ENCODE measurements at places on chromosomes 6 and 20.
A peak's percentile ranks its signal among the peaks of the same experiment; 100 is the strongest.

DNA sequence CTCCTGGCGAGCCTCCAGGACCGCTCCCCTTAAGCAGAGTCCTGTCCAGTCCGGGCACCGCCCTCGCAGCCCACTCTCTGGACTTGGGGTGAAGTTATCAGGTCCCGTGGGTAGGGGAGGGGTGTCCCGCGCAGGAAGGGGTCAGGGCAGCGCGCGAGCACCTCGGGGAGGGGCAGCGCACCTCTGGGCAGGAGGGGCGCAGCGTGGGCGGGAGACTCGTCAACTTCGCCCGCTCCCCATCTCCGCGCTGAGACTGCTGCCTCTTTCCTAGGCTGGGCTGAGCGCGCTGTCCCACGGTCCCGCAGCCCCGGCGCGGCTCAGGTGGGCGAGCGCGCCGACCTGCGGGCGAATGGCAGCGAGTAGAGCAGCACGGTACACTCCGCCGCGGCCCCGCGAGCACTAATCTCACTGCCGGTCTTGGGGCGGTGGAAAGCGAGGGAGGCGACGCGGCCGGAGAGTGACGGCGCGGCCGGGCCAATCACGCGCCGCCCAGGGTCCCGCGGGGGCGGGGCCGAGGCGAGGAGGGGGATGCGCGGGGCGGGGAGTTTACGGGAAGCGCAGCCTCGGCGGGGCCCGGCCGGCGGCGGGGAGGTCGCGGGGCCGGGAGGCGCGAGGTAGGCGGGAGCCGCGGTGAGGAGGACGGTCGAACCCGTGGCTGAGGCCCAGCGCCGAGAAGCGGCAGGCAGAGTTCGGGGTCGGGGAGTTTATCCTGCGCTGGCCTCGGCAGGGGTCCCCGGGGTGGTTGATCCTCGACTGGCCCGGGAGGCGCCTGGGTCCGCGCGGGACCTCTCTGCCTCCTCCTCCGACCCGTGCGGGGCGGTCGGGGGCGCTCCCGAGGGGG lies at the start of gene MAN1A1:
TSS of gene MAN1A1 (minus strand) at position 401 of the 841 bp plus-strand sequence. CDS start 696 bp downstream, outside the sequence.
- DNase-seq, result no peak

DNA sequence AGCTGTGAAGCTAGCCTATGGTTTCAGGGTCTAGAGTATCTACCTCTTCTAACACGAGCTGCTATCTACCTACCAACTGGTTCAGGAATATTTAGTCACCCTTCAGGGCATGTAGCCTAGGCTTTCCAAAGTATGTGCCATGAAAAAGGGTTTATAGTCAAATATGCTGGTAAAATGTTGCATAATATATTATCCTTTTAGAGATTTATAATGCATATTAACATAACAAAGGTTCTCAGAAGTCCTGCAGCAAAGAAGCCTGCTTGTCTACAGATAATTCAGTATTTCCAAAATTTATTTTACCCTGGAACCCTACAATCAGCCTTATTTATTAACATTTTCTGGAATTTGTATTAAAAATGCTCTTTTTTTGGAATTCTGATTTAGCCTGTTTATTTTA lies 56.0 kb downstream of the PRDM13 start:
- DNase-seq, result no peak

GRCh38 chr20:46349035-46349741 lies 40.9 kb upstream of the CDH22 start:
- no peak for DNase-seq

DNA sequence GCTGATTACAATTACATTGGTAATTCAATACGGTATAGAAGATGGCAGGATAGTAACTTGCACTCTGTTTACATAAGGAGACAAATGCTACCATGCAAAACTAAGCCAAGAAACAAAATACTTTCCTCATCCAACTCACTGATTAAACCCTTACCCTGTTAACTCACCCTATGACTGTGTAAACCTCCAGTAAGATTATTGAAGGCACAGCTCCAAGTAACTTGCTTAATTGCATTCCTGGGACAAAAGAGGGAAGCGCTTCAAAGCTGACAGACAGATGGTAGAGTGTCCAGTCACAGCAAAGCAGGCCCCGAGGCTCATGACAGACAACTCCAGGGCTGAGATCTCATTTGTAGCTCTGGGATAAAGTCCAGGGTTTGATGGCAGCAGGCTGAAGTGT lies 6.9 kb upstream of the KIF16B start:
- DNase-seq, result peak; percentile 27

- no peak for DNase-seq
These were observed 55.1 kb upstream of the BACH2 start for GRCh38 chr6:90351696-90352095.

Measured in retinal pigment epithelial cell (primary cell).